Activated naive CD8-positive, alpha-beta T cell treated with anti-CD3 and anti-CD28 coated beads, Interleukin-2, amount 10 ng/mL, durations not matched to agents 7 days and 5 days (primary cell): ENCODE measurements at places on chromosomes 5 and 9.

GRCh38 chr5:90231688-90232087 lies 177.9 kb downstream of the CETN3 start:
- H3K27ac ChIP-seq, result no peak overlapping the region
- DNase-seq, result no peak
- no peaks in the 10 kb centered on the region for H3K36me3 ChIP-seq
- H3K4me3 ChIP-seq, result no peak overlapping the region

GRCh38 chr9:126633881-126634558 lies 20.3 kb downstream of the LMX1B start:
- H3K27me3 ChIP-seq, result peaks cover 51% of the 10 kb centered on the region
- H3K36me3 ChIP-seq, result no peaks in the 10 kb centered on the region
- no peak for DNase-seq

GRCh38 chr5:11854936-11855335 lies 49.3 kb downstream of the CTNND2 start:
- H3K27ac ChIP-seq, result no peak overlapping the region
- no peak for DNase-seq
- no peaks in the 10 kb centered on the region for H3K36me3 ChIP-seq
- H3K27me3 ChIP-seq, result no peaks in the 10 kb centered on the region
- H3K4me3 ChIP-seq, result no peak overlapping the region

GRCh38 chr5:129135633-129136032 lies 41.1 kb downstream of the ISOC1 start:
- no peaks in the 10 kb centered on the region for H3K4me1 ChIP-seq
- no peak overlapping the region for H3K27ac ChIP-seq
- H3K36me3 ChIP-seq, result no peaks in the 10 kb centered on the region
- DNase-seq, result no peak
- H3K4me3 ChIP-seq, result no peak overlapping the region

- H3K27ac ChIP-seq, result no peak overlapping the region
- no peaks in the 10 kb centered on the region for H3K4me1 ChIP-seq
- no peak overlapping the region for H3K4me3 ChIP-seq
- no peaks in the 10 kb centered on the region for H3K36me3 ChIP-seq
- DNase-seq, result no peak
- no peaks in the 10 kb centered on the region for H3K27me3 ChIP-seq
These were observed 1141.1 kb upstream of the ACO1 start for GRCh38 chr9:31243386-31243785.

DNA sequence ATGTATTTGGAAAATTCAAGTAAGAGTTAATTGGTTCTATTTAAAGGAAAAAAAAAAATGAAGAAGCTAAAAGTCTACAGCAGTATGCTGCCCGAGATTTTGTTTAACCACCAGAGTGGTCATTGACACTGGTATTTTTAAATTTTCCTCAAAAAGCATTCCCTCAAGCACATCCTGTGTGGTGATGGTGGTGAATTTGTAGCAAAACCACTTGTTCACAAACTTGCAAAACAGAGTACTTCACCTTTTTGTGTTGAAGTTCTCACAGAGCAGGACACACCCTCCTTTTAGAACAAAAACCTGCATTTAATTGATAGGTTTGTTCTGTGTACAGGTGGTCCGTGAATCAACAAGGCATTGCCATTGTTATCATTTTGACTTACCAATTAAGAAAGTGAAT lies 374.2 kb downstream of the EFNA5 start:
- no peak overlapping the region for H3K27ac ChIP-seq
- no peak for DNase-seq
- no peaks in the 10 kb centered on the region for H3K36me3 ChIP-seq
- no peak overlapping the region for H3K4me3 ChIP-seq

DNA sequence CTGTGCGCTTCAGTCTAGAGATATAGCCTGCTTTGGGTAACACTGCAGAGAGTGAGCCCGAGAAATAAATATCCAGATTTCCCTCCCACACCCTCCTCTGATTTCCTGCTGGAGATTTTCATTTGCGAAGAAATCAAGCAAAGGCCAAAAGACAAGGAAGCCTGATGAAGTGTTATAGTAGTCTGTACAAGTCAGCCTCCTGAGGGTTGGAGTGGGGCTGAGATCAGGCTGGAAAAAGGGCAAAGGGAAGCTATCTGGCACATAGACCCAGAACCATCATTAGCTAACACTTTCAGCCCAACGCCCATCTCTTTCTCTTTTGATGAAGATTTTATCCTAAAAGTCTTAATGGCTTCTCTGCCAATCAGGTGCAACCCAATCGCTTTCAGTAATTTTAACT lies 154.6 kb upstream of the SLC44A1 start:
- H3K27me3 ChIP-seq, result peaks cover 3% of the 10 kb centered on the region
- H3K4me1 ChIP-seq, result no peaks in the 10 kb centered on the region
- no peak overlapping the region for H3K4me3 ChIP-seq
- H3K27ac ChIP-seq, result no peak overlapping the region
- no peaks in the 10 kb centered on the region for H3K36me3 ChIP-seq

DNA sequence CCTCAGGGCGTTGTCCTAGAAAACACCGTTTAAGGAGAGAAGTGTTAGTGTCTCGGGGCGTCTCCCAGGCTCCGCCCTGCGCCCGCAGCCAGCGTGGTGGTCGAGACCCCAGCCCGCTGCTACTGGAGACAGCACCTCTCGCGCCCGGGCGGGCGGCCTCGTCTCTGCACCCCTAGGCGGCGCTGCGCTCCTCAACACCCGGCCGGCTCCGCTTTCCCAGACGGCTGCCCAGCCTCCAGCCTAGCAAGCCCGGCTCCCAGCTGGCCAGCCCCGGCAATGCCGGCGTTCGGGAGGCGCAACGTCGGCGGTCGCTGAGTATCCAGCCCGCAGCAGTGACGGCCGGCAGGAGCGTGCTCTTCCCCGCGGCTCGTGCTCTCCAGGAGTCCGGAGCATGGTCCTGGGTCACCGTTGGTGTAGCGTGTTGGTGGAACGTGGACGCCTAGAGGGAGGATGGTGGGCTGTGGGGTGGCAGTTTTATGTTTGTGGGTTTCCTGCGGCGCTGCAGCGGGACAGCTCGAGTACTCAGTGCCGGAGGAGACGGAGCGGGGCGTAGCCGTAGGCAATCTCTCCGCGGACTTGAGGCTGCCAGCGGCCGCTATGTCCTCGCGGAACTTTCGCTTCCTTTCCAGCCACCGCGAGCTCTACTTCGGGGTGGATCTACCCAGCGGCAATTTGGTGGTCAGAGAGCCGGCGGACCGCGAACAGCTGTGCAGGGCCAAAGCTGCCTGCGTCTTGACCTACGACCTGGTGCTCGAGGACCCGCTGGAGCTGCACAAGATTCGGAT lies 536 bp downstream of the PCDHAC1 start:
- H3K27ac ChIP-seq, result no peak overlapping the region
- no peaks in the 10 kb centered on the region for H3K4me1 ChIP-seq
- peaks cover 34% of the 10 kb centered on the region for H3K27me3 ChIP-seq
- DNase-seq, result peak; percentile 36
- H3K36me3 ChIP-seq, result peaks cover 3% of the 10 kb centered on the region
- H3K4me3 ChIP-seq, result peak overlapping the region; percentile 28

DNA sequence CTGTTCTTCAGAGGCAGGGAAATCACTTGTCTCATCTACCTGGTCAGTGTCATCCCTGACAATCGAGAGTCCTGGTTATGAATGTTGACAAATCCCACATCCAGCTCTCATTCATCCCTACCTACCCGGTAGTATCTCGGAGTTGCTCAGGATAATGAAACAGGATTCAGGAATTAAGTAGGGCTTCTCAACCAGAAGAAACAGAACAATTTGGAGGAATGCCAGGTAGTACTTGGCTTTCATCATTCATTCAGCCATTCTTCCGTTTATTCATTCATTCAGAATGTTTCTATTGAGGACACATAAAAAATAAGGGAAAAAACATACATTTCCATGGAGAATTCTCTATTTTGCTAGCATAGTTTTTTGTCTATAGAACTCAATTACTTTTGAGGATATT lies 195.0 kb downstream of the ARHGEF28 start:
- DNase-seq, result no peak
- no peaks in the 10 kb centered on the region for H3K4me1 ChIP-seq
- no peaks in the 10 kb centered on the region for H3K36me3 ChIP-seq
- no peak overlapping the region for H3K27ac ChIP-seq

GRCh38 chr5:111211341-111211740 lies 12.8 kb upstream of the CAMK4 start:
- peaks cover 6% of the 10 kb centered on the region for H3K4me1 ChIP-seq
- no peaks in the 10 kb centered on the region for H3K27me3 ChIP-seq
- H3K36me3 ChIP-seq, result peaks cover 13% of the 10 kb centered on the region
- peak overlapping the region; percentile 57 for H3K27ac ChIP-seq
- peak overlapping the region; percentile 60 for H3K4me3 ChIP-seq

DNA sequence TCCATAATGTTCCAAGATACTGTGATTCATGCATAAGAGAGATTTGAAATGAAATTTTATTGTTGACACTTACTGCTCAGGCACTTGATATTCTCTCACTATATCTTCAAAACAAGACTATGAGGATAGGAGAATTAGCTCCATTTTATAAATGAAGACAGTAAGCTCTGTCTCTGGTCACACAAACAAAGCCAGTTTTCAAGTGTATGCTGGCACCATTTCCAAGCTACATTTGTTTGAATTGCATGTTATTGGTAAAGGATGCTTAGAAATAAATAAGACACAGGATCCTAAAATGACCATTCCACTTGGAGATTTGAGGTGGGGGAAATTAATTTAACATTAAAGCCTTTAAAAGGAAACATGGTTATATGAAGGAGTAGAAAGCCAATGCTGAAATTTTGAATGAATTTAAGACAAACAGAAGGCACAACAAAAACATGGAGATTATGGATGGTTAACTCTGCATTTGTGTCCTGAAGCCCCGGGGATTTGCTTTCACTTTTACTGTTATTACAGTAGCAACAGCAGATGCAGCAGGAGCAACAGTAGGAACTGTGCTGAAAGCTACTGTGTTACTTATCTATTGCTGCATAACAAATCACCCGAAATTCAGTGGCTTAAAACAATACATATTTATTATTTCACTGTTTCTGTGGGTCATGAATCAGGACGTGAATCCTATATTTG lies 79.7 kb upstream of the ASTN2 start:
- H3K27me3 ChIP-seq, result no peaks in the 10 kb centered on the region
- no peaks in the 10 kb centered on the region for H3K4me1 ChIP-seq
- H3K36me3 ChIP-seq, result no peaks in the 10 kb centered on the region

- H3K4me3 ChIP-seq, result peak overlapping the region; percentile 11
- no peak overlapping the region for H3K27ac ChIP-seq
- H3K36me3 ChIP-seq, result peaks cover 24% of the 10 kb centered on the region
- H3K27me3 ChIP-seq, result no peaks in the 10 kb centered on the region
- no peak for DNase-seq
These were observed 2.6 kb downstream of the TEX10 start for GRCh38 chr9:100350188-100350587.

DNA sequence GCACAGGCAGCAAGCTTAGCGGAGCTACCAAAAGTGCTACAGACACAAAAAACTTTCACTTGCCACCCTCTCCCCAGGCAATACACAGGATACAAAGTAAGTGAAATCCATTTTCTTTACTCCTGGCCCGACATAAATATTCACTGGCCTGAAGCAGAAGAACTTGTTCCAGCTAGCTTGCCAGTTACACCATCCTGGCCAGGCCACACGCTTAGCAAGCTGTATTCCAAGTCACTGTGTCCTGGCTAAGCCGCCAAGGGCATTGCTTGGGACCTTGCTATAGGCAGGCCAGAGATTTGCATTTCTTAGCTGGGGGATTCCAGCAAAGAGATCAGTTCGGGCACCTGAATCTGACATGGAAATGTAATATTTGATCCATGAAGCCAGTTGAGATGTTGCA lies 71.0 kb upstream of the SLC1A3 start:
- H3K4me1 ChIP-seq, result no peaks in the 10 kb centered on the region
- H3K27ac ChIP-seq, result no peak overlapping the region
- H3K27me3 ChIP-seq, result peaks cover 11% of the 10 kb centered on the region
- DNase-seq, result no peak
- no peaks in the 10 kb centered on the region for H3K36me3 ChIP-seq

GRCh38 chr5:131953969-131954368 lies 8.5 kb upstream of the MEIKIN start:
- no peak overlapping the region for H3K27ac ChIP-seq
- H3K4me3 ChIP-seq, result no peak overlapping the region
- H3K36me3 ChIP-seq, result peaks cover 20% of the 10 kb centered on the region
- no peak for DNase-seq
- H3K27me3 ChIP-seq, result peaks cover 2% of the 10 kb centered on the region
- peaks cover 6% of the 10 kb centered on the region for H3K4me1 ChIP-seq

- DNase-seq, result no peak
- no peak overlapping the region for H3K4me3 ChIP-seq
- no peaks in the 10 kb centered on the region for H3K36me3 ChIP-seq
- no peak overlapping the region for H3K27ac ChIP-seq
These were observed 269.1 kb downstream of the FSTL4 start for GRCh38 chr5:133343196-133343595.

GRCh38 chr5:64682608-64683007 lies 7.7 kb upstream of the SHISAL2B start:
- H3K36me3 ChIP-seq, result no peaks in the 10 kb centered on the region
- no peak for DNase-seq
- H3K4me1 ChIP-seq, result no peaks in the 10 kb centered on the region
- H3K4me3 ChIP-seq, result no peak overlapping the region
- no peak overlapping the region for H3K27ac ChIP-seq

GRCh38 chr9:104301755-104302154 lies 202.3 kb upstream of the OR13F1 start:
- no peaks in the 10 kb centered on the region for H3K4me1 ChIP-seq
- DNase-seq, result no peak
- H3K4me3 ChIP-seq, result no peak overlapping the region
- H3K36me3 ChIP-seq, result no peaks in the 10 kb centered on the region
- H3K27me3 ChIP-seq, result no peaks in the 10 kb centered on the region

DNA sequence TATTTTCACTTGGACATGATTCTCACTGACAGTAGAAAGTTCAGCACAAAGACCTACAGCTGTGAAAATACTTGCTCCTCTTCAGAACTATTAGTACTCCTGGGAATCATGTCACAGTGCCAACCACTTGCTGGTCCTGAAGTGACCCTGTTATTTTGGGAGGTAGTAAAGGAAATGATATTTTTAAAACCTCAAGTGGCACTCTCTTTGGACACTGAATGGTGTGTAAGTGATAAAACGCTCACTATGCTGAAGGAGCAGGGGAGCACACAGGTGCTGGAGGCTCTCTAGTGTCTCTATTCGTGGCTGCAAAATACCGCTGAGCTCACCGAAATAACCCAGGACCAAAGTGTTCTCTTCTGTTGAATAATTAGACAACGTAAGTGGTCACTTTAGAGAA lies 76.9 kb upstream of the SPATA31D4 start:
- H3K4me3 ChIP-seq, result no peak overlapping the region
- DNase-seq, result no peak
- H3K36me3 ChIP-seq, result no peaks in the 10 kb centered on the region
- no peaks in the 10 kb centered on the region for H3K27me3 ChIP-seq
- no peaks in the 10 kb centered on the region for H3K4me1 ChIP-seq
- no peak overlapping the region for H3K27ac ChIP-seq

DNA sequence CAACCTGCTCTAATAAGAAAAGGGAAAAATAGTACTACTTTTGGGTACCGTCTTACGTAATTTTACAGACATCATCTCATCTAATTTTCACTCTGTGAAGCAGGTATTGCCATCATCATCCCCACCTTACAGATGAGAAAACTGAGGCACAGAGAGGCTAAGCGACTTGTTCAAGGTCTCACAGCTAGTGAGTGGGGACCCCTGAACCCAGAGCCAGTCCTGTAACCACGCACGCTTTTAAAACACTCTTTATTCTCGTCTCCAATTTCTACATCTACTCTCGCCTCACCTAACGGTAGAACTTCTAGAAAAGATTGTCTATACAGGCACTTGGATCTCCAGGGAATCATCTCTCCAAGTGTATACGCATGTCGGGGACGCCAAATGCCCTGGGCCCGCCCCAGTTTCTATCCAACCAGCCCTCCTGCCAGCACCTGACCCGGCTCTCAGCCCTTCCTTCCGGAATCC lies 1.5 kb upstream of the TRAF1 start:
- H3K27me3 ChIP-seq, result no peaks in the 10 kb centered on the region
- H3K4me3 ChIP-seq, result peak overlapping the region; percentile 93
- DNase-seq, result no peak
